SK-N-DZ (cell line): ENCODE measurements at places on chromosomes 7 and 10.

DNA sequence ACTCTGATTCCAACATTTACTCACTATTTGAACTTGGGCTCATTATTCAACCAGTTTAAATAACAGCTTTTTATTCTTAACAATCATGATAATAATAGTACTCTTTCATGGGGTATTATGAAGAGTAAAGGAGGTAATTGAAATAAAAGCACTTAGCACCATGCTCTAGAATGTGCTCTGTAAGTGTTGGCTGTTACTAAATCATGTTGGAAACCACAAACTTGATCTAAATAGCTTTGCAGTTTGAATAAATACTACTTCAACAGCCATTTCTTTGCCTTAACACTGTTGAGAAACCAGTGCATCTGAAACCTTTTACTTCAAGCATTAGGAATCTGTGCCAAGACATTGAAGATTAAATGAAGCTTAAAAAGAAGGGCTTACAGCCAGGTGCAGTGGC lies 7.9 kb upstream of the UPF2 start:
- no peak for DNase-seq

- DNase-seq = no peak
Observed at GRCh38 chr7:14407246-14408015, 418.0 kb upstream of the ETV1 start.

- no peak for DNase-seq
Observed at GRCh38 chr10:79322616-79323543, 24.4 kb upstream of the PPIF start.

GRCh38 chr7:95614442-95614940 lies 18.2 kb upstream of the PDK4 start:
- DNase-seq = no peak

GRCh38 chr10:51501396-51501795 lies 198.0 kb downstream of the CSTF2T start:
- DNase-seq = no peak

GRCh38 chr7:128119036-128119435 lies 87.8 kb upstream of the LRRC4 start:
- DNase-seq = no peak

- no peak for DNase-seq
Observed at GRCh38 chr10:1467334-1468076, 269.8 kb downstream of the ADARB2 start.

- no peak for DNase-seq
Observed at GRCh38 chr10:85362401-85362800, 1004.2 kb downstream of the GRID1 start.

- peak; percentile 11 for DNase-seq
Observed at GRCh38 chr10:71486484-71487114, 89.9 kb downstream of the CDH23 start.

DNA sequence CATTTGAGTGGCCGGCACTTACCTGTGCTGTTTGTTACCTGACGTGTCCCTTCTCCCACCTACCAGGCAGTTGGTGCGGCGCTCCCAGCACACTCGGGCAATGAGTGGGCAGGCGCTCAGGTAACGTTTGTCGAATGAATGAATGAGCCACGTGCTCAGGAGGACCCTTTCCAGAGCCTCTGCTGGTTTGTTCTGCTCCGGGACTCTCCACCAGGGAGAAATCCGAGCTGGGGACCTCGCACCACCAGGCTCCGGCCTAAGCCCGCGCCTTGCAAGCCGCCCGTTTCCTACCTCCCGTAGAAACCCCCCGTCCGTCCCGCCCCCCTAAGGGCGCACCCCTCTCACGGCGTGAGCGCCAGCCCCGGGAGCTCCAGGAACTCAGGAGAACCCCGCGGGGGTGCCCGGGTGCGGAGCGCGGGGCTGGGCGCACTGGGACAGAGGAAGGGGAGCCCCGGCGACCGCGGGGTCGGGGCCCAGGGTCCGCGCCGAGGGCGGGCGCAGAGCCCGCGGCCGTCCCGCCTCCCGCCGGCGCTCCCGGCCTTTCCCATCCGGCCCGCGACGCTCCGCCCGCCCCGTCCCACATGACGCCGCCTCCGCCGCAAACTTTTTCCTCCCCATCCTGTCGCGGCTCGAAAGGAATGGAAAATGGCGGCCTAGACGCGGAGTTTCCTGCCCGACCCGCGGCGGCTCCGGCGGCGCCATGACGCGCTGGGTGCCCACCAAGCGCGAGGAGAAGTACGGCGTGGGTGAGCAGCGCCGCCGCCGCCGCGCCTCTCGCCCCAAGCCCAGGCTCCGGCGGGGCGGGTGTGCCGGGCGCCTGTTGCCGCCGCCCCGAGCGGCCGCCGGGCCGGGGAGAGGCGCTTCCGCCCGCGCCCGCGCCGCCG lies at the start of gene DOCK1:
Gene DOCK1 (plus strand): TSS at position 611 of the 884 bp plus-strand sequence. CDS start 90 bp downstream, at position 701.
- no peak for DNase-seq

DNA sequence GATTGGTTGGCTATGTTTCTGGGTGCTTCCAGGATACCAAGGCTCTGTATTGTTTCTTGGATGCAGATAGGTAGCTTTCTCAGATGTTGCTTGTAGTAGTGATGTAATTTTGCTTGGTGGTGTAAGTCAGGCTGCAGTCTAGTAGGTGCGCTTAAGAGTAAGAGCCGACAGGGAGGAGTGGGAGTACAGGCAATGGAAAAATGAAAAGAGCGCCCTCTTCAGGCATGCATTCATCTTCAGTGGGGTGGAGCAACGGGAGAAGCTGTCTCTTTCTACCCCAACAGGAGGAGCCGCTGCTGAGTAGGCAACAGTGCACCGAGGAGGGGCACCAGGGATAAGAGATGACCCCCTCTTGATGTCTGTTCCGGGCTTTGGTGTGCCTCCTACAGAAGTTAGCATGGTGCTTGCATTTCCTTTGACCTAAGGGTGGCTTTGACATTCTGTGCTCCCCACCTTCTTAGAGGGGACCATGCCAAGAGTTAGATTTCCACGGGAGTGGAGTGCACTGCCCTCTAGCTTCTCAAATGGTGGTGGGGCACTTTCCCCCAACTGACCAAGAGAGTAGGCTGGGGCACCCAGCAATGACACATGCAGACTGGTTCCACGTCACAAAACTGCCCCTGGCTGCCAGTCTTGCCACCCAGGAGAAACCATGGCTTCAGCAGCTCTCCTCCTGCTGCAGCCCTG lies 56.1 kb downstream of the ZNF783 start:
- no peak for DNase-seq

- DNase-seq = no peak
Observed at GRCh38 chr10:47286591-47287315, 13.2 kb upstream of the GDF10 start.

GRCh38 chr7:100489121-100489520 lies 5.4 kb downstream of the NYAP1 start:
- no peak for DNase-seq

GRCh38 chr7:27367179-27367932 lies 124.8 kb downstream of the EVX1 start:
- no peak for DNase-seq

DNA sequence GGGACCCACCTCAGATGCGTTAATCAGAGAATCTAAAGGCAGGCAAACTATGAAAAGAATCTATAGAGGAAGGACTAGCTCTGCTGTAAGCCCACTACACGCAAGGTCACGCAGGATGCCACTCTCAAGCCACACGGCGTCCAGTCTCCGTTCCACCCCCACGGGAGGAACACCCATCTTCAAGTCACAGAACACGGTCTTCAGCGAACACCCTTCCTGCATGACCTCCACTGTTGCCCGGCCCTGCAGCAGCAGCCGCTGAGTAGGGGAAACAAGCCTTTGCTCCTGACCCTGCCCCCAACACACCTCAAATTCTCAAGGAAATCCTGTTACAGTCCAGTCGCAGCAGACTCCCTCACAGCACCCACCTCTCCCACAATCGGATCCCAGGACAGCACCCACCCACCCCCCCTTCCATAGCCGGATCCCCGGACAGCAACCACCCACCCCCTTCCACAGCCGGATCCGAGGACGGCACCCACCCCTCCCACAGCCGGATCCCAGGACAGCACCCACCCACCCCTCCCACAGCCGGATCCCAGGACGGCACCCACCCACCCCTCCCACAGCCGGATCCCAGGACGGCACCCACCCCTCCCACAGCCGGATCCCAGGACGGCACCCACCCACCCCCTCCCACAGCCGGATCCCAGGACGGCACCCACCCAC lies 133.7 kb downstream of the DIP2C start:
- DNase-seq = no peak

DNA sequence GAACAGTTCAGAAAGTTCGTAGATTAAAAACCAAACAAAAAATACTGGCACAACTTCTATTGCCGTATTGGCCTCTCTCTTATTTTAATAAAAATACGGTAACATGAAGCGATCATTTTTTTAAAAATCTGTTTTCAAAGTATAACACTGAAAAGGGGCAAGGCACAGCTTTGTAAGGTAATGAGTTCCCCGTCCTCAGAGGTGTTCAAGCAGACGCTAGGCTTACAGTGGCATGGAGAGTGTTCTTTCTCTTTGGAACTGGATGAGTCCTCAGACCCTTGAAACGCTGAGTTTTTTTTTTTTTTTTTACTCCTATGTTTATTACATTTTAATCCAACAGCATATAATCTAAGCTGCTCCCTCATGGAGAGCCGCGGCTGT lies 7.8 kb downstream of the EN2 start:
- no peak for DNase-seq

DNA sequence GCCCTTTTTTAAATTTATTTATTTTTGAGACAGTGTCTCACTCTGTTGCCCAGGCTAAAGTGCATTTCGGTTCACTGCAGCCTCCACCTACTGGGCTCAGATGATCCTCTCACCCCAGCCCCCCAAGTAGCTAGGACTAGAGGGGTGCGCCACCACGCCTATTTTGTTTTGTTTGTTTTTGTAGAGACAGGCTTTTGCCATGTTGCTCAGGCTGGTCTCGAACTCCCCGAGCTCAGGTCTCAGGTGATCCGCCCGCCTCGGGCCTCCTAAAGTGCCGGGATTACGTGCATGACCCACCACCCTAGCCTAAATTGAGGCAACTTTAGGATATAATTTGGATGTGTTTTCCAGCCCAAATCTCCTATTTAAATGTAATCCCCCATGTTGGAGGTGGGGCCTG lies 805 bp downstream of the ZNF736 start:
- DNase-seq = no peak

GRCh38 chr10:74039561-74040145 lies 41.7 kb downstream of the VCL start:
- DNase-seq = no peak

GRCh38 chr7:100830396-100830795 lies 3.1 kb upstream of the EPHB4 start:
- no peak for DNase-seq

GRCh38 chr7:134660242-134660785 lies 13.7 kb downstream of the BPGM start:
- DNase-seq = no peak

DNA sequence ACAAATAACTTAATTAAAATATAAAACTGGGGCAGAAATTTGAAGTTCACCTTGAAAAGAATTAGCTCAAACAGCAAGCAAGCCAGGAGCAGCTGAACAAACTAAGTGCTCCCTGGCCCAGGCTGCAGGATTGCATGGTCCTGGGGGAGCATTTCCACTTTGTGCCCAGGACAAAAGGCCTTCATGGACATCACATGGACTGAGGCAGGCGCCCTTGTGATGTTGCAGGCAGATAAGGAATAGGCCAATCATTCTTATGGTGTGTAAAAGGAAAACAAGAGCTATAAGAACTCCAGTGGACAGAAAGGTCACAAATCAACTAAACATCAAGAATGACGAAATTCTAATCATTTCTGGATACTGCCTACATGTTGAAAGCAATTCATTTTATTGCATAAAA lies 17.5 kb upstream of the TECTB start:
- peak; percentile 57 for DNase-seq

DNA sequence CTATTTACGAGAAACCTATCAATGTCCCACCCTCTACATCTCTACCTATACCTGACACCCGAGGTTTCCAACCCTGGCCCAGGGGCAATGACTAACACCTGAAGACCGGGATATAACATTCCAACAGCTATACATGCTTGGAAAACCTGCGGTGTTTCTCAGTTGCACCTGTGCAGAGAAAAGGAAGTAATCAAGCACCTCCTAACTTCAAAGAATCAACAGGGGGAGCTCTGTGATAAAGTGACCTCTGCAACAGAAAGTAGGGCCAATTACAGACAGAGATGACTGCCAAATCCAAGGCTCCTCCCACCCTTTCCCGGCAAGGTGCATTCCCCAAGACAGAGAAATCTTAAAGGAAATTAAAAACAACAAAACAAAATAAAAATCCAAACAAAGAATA lies 41.3 kb downstream of the CCDC6 start:
- no peak for DNase-seq

- peak; percentile 66 for DNase-seq
Observed at GRCh38 chr10:49397036-49397999, 1.4 kb upstream of the DRGX start.

DNA sequence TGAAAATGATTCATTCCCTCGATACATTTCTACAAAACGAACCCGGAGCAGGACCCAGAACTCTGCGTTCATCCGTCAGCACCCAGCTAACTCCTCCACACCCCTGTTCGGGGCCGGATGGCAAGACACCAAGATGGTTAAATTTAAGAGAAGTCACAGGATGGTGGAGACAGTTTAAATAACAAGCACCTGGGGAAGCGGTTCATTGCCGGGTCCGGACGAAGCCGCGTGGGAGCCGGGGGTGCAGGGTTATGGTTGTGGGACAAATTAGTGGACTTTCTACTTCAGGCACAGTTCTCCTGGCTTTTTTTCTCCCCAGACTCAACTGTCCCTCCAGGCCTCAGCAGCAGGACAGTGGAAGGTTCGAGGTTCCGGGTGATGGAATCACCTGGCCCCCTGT lies 45.4 kb downstream of the ASB13 start:
- DNase-seq = no peak
